Stimulated activated naive CD4-positive, alpha-beta T cell treated with Interleukin-2 at 50 U/mL for 16 hours (primary cell): ENCODE measurements at places on chromosomes 7 and 10.

DNA sequence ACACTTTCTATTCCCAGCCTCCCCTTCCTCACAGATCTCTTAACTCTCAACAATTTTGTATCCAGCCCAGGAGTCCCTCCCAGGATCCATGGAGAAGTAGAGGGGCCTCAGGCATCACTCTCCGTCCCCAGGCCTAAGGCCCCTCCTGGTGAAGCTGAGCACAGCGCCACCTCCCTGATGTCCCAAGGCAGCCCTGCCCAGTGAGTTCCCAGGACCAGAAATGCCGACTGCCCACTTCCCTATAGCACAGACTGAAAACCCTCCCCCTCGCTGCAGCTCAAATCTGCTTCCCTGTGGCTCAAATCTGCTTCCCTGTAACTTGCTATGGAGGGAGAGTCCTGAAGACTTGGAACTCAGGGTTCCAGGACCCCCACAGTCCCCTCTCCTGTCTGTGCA lies 35.6 kb downstream of the YKT6 start:
- no peak for DNase-seq

DNA sequence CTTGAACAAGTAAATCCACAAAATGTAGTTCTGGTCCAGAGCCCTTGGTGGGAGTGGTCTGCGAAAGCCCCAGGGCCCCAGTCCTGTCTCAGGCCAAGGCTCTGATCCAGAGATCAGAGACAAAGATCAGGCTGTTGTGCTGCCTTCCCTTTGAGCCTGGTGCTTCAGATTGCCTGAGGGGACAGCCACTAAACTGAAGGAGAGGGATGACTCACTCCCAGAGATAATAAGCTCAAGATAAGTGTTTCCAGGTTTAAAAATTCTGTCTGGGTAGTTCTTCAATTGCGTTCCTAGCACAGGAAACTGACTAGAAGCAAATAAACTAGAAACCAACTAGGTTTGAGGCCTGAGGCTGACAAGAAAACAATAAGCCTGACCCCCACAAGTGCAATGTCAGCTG lies 190.2 kb downstream of the RAMP3 start:
- DNase-seq = no peak

GRCh38 chr7:3606436-3606835 lies 305.4 kb downstream of the SDK1 start:
- DNase-seq = no peak

DNA sequence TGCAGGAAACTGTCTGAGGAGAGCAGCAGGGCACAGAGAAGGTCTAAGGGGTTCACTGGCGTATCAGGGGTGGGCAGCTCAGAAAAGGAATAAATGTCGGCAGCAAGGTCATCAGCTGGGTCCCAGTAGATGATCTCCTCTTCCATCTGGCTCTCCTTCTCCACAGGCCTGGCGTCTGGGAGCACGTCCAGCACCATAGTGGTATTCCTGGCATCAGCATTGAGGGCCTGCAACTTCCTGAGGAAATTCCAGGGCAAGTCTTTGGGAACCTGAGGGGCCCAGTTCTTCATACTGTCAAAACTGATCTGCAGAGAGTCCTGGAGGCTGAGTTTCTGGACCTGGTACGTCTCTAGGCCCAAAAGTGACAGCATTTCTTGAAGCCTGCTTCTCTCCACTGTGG lies 9.6 kb upstream of the MRPS24 start:
- DNase-seq = no peak

- no peak for DNase-seq
These were observed 108.6 kb downstream of the NSUN6 start for GRCh38 chr10:18542832-18543231.

DNA sequence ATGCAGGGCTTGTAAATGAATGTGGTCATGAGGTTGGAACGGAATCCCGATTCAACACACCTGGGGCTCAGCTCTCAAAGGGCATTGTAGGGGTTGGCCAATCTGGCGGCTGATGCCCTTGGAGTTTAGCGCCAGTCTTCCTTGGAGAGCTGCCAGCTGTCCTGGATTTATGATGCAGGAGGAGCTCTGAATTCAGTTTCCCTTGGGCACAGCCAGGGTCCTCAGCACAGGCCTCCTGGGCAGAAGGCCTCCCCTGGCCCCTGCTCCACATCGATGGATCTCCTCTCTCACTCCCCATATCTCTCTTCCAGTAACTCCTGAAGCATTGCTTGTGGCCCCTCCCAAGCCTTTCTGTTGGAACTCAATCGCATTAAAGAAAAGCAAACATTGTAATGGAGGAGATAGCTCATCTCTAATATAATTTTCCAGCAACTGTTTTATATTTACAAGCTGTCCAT lies 985 bp upstream of the CYTH3 start:
- no peak for DNase-seq

- DNase-seq = no peak
These were observed 3.0 kb upstream of the TECPR1 start for GRCh38 chr7:98254951-98255610.
